Hematopoietic multipotent progenitor cell treated with erythropoietin and hydrocortisone succinate and interleukin-3 and kit ligand, for 15 days (in vitro differentiated cells): ENCODE measurements at places on chromosomes 5 and 9.

DNA sequence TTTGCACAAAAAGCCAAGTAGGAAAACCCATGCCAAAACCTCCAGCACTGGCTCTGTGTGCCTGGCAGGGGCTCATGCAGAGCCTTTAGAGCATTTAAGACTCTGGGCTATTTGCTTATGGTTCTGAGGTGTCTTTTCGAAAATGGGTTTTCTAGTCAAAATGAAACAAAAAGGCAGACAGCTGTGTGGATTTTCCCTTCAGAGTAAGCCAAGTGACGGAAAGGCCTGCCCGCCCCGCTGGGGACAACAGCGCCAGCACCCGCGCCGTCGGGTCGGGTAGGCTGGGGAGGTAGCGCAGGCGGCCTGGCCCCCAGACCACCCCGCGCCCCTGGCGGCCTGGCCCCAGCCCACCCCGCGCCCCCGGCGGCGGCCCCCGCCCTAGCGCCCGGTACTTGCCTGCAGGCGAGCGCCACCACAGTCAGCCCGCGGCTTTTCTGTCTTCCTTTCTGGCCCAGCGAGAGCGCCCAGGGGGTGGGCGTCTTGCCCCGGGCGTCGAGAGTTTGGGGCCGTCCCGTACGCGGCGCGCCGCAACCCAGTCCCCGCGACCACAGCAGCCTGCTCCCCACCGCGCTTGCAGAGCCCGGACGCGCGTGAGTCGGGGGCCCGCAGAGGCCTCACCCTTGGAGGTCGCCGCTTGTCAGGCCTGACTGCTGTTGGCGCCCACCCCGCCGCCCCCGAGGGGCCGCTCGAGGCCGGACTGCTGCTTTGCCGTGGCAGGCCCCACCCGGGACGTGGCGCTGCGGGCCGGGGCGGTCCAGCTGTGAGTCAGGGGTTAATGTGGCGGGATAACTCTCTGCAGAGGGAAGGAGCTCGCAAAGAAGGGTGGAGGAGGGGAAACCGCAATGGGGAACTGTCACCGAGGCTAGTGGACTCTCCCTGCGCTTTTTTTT lies at the start of gene TICAM2:
TSS of gene TICAM2 (minus strand) at position 779 of the 890 bp plus-strand sequence. CDS start 21,223 bp downstream, outside the sequence.
- DNase-seq = peak; percentile 30

- DNase-seq = peak; percentile 27
Measured at GRCh38 chr5:69305512-69305911, 27.1 kb downstream of the CCDC125 start.

DNA sequence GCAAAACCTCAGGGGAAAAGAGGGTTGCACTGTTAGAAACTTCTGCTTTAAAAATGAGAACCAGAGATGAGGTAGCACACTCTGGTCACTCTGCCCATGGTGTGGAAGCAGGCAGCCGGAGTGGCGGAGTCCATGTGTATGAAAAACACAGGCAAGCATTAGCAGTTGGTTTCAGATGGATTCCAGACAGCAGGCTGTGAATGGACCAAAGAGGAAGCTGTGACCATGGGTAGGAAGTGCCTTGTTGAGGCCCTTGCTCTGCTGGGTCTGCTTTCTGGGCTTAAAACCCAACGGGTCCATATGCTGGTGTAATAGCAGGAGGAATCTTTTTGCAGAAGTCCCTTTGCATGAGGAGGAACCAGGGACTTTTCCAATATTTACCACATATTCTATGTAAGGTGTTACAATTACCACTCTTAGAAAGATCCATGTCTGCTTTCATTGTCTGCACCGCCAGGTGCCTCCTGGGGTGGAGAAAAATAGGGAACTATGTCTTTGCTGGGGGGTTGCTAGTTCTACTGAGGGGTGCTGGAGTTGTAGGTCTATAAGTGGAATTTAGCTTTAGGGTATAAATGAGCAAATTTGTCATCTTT lies 77.0 kb downstream of the ANKRD55 start:
- DNase-seq = no peak

GRCh38 chr5:127492854-127493738 lies 24.3 kb upstream of the PRRC1 start:
- peak; percentile 41 for DNase-seq

DNA sequence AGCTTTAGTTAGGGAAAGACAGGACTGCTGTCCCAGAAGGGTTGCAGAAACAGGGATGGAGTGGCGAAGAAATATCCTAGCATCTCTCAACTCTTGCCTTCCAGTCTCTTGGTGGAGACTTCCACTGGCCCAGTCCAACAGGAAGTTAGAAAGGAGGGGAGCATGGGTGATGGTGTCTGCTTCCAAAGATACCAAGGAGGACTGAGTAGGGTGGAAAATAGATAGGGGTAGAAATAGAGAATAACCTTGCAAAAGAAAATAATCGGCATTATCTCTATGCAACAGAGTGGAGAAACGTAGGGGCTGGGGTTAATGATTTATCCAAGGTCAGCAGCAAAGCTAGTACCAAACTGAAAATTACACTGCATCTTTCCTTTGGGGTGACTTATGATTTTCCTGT lies 242.3 kb downstream of the PSAT1 start:
- DNase-seq = no peak

DNA sequence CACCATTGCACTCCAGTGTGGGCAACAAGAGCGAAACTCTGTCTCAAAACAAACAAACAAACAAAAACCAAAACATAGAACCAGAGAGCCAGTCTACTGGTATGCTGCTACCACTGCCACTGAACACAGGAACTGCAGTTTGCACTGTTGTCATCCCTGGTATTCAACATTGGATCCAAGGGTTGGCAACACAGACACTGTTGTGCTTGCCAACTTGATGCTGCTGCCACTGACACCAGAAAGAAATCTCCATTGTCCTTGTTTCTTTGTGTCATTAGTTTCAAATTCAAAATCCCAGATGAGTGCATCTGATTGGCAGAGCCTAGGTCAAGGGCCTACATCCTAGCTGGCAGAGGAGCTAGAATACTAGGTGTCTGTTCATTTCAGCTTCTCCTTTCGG lies 16.2 kb downstream of the HINT1 start:
- DNase-seq = no peak

- no peak for DNase-seq
Measured at GRCh38 chr9:371349-371748, 156.7 kb downstream of the DOCK8 start.

DNA sequence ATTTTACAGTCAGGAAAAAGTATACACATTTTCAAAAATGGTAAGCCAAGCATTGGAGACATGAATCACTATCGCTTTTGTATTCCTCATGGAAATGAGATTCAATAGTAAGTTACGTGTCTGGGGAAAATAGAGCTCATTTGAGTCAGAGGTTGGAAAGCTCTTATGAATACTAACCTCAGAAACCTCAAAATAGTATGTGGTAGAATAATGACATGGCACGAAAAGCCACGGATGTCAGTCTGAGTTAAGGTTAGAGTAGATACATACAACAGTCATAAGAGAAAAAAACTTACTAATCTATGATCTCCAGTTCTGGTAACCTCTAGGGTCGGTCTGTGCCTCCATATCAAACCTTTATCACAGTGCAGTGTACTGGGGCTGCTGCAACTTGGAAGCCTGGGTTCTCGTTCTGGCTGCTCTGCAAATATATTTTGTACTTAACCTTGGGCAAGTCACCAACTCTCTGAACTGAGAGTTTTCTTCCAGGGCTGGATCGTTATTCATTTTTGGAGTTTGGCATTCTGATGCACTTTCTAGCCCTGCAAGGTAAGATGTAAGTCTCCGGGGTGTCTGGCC lies 31.8 kb downstream of the MAP1B start:
- DNase-seq = peak; percentile 18

DNA sequence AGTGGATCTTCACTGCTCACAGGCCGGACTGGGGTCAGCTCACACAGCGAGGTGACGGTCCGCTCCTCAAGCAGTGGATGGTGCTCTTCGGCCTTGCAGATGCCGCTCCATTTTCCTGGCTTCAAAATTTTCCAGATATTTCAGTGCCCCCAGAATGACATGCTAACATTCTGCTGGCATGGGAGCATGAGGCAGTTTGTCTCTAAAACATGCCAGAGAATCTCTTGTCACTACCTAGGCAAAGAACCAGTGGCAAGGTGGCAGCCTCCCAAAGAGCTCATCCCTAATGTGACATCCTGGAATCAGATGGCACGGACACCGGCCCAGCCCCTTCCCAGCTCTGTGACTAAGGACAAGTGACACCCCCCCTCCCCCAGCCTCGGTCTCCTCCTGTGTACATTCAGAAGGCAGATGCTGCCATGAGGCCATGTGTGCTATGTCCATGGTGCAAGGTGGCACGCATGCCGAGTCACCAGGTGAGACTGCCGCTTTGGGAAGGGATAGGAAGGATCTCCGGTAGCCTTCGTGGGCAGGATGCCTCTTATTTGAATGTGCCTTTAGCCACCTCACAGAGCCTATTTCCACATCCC lies 2.7 kb downstream of the S1PR3 start:
- DNase-seq = no peak

DNA sequence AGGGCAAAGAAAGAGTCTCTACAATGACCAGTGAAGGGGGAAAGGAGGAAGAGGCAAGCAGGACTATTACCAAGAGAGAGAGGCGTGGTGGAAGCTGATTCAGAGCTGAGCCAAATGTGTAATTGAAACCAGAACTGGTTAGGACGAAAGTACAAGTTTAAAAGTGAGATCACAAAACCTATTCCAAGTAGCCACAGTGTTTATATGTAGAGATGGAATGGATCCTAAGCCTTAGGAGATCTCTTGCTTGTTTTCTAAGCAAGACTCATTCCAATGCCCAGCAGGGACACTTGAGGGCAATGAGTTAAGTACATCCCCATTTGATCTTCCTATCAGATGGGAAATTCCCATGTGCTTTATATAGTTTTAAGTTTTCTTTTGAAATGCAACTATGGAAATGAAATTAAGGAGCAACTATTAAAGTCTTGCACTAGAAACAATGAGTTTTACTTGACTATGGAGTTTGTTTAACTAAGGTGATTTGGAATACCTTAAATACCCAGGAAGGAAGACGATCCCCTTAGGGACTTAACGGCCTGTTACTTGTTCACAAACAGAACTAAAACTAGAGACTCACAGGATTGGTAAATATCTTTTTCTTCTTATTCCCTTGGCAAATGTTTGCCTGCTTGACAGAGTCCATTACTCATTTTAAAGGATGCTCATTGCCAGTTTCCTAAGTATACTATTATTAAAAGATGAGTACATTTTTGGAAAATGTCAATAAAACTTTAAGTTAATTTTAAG lies 51.1 kb upstream of the SNX2 start:
- DNase-seq = no peak
